ENCODE measurements at places on chromosomes 16 and 17.

DNA sequence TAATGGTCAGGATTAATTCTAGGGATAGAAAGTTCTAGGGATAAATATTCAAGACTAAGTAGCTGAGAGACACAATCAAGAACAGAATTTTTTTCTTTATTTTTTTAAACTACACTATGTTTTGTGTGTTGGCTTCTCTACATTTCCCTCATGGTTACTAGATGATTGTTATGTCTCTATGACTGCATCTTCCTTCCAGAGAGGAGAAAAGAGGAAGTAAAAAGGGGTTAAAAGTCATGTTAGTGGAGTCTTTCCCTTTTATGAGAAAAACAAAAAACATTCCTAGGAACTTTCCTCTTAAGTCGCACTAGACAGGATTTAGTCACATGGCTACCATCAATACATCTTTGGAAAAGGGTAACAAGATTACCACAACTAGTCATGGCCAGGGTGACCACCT, 375.0 kb downstream of the KCNJ2 start:
- DNase-seq, result no peak

GRCh38 chr16:48420437-48420836, 35.2 kb upstream of the SIAH1 start:
- DNase-seq, result no peak

GRCh38 chr17:3754066-3754457, 30.4 kb downstream of the HASPIN start:
- DNase-seq, result no peak

DNA sequence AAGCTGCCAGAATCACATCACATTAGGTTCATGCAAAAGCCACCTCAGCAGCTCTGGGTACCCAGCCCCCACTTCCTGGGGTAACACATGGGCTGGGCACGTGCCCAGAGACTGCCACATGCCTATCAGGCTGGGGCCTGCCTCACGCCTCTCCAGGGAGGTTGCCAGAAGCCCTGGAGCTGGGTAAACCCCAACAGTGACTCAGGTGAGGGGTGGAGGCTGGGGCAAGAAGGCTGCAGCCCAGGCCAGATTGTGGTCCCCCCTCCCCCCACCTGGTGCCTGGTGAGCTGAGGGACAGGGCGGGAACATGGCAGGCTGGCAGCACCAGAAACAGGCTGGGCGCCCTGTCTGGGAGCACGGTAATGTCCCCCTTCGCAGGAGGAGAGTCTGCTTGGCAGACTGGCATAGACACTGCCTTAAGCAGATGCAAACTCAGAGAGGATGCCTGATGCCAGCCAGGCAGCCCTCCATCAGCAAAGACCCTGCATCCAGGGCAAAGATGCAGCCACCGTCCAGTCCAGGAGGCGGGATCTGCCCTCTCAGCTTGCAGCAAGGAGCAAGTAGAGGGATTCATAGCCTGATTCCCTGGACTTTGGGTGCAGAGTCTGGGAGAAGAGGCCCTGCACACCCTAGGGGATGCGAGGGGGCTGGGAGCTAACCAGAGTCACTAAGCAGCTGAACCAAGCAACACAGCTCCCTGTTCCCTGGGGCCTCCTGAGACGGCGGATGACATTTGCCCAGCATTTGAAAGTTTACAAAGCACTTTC, 28.8 kb downstream of the NGFR start:
- no peak for DNase-seq

DNA sequence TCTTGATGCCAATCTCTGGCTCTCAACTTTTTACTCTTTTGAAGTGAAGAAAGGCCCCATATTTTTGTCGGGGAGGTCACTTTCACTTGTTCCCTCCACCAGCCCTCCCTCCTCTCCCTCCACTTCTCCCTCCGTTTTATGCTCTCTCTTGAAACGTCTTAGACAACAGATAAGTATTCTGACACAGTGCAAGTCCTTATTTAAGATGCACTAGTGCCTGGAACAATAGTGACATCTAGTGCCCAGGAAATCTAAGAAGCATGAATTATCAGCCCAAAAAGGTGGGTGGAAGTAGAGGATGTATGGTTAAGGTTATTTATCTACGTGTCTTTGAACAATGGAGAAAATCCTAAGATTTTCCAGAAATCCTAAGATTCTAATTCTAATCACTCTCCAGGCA, 17.9 kb downstream of the PSME3IP1 start:
- peak; percentile 83 for DNase-seq

DNA sequence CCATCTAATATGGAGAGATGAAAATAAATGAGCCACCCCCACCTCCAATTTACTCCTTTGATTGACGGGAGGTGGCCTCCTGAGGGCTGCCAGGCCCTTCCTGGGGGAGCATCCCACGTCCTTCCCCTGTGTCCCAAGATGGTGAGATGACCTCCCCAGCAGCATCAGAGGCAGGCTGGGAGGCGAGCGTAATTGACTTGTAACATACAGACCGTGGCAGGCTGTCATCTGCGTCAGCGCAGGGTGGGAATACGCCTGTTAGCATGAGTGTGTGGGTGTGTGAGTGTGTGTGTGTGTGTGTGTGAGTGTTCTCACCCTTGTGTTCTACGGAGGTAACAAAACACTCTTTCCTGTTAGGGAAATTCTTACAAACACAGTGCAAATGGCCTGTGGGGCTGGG, 156.9 kb upstream of the CIBAR2 start:
- no peak for DNase-seq

- DNase-seq, result no peak
Observed at GRCh38 chr17:38625482-38625881, 19.7 kb upstream of the SRCIN1 start.

DNA sequence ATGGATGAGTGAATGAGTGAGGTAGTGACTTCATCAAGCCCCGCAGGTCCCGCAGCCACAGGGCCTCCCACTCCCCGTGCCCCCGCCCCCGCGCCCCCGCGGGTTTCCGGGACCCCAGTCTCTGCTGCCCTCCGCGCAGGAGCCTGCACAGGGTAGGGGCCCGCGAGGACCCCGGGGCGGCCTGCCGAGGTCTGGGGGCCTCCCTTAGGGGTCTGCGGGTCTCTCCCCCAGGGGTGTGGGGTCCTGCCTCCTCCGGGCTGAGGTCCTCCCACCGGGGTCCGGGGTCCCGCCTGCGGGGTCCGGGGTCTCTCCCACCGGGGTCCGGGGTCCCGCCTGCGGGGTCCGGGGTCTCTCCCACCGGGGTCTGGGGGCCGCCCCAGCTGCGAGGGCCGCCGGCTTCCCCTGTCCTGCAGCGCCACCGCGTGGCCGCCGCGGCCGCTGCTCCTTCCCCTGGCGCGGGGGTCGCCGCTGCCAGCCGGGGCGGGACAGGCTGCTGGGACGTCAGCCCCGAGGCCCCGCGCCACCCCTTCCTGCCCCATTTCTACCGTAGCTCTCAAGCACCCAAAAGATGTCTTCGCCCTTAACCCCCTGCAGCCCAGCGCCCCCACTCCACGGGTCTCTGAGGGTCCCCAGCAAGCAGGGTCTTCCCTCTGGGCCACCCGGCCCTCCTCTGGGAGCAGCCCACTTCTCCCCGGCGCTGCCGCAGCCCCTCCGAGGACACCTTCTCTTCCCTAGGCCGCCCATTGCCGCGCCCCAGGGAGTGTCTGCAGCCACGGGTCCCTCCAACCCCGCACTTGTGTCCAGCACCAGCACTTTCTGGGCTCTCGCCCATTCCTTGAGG, 10.4 kb upstream of the CHMP6 start:
- DNase-seq, result no peak

DNA sequence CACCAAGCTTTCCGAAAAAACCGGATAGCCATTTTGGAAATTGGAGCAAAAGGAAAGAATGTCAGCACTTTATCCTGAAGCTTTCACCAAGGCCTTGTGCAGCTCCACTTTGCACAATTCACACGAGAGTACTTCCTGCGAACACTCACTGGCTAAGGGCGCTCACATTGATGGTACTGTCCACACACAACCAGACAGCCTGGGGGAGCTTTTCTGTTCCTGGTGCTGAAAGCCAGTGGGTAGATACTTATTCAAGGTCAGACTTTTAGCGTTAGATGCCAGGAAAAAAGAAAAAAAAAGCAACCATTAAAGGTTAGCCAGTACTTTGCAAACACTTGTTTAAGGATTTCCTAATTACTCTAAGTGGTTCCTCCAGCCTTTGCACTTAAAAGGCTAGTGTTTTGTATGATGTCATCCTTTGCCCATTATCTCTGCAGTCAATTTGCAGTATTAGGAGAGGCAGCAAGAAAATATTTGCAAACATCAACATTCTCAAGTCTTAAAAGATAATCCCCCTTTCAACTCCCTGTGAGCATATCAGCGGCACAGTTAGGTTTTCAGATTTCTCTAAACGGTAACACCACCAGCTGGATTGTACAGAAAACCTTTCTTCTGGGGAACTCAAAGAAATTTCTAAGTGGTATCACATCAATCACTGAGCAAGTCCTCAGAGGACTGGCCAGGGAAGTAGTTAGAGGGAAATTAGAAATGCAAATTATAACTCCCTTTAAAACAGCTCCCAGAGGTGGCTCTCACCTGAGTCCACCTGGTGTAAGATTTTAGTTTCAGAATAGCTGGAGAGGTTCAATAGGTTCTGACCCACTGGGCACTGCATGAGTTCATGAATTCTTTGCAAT, 243.4 kb upstream of the IRX5 start:
- DNase-seq, result no peak

GRCh38 chr17:48577946-48578615, at the start of gene HOXB4:
Gene HOXB4, minus strand, starts transcription at chr17:48578350. Its CDS starts 31 bp downstream, at chr17:48578319.
- peak; percentile 91 for DNase-seq

- no peak for DNase-seq
Observed at GRCh38 chr16:83915081-83915480, 16.2 kb downstream of the MLYCD start.

- DNase-seq, result no peak
Observed at GRCh38 chr17:63972796-63973195, at the start of gene SCN4A. Gene SCN4A, minus strand, starts transcription at chr17:63972918. Its CDS starts 77 bp downstream, at chr17:63972841.

DNA sequence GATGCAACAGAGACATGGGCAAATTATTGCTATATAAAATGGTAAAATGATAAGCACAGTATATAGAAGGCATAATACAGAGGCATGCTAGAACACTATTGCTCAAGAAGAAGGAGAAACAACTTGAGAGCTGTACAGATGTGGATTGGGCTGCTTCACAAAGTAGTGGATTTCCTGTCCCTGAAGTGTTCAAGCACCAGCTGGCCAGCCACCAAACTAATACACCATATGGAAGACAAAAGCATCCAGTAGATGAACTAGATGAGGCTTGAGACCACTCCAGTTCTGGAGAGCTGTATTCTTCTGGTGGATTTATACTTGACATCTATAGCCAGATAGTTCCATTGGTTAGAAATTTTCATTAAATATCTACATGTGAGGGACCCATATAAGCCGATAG, 134.1 kb upstream of the GNAO1 start:
- no peak for DNase-seq

DNA sequence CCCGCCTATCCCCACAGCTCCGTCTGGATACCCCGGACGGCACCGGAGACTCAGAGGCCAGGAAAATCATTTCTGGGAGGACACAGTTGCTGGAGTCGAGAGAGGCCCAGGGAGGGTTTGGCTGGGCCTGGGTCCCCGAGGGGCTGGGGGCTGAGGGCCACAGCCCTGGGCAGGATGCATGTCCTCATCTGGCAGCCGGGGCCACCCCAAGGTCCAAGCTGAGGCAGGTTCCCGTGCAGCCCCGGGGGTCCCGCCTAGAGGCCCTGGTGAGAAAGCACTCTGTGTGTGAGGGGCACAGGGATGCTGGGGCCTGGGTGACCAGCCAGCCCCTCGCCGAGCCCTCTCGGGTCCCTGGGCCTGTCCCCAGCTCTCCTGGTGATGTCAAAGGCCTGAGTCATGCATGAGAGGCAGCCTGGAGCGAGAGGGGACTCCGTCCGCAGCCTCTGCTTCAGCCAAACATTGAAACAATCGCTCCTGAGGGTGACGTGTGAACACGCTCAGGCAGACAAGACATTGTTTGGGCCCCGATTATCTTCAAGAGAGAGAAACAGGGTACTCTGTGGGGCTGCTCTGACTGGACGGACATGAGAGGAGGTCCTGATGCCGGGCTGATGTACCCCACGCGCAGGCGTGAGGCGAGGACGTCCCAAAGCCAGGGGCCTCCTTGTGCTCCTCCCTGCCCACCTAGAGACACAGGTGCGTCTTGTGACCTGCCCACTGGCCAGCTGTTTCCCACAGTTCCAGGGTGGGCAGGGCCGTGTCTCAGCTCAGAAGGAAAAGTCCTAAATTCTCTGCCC, 25.8 kb upstream of the C1QTNF8 start:
- DNase-seq, result no peak

DNA sequence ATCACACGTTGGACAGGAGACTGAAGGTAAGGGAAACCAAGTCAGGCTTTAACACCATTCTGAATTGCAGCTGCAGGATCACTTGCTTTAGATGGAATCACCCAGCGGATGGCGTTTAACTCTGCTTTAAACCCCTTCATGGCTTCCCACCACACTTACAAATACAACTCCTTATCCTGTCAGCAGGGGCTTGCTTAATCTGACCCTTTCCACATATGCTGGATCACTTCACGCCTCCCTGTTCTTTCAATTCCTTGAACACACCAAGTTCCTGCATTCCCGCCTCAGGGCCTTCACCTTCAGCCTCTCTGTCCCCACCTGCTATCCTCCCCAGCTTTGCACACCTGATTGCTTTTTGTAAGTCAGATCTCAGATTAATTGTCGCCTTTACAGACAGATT, 442.2 kb downstream of the MAF start:
- DNase-seq, result no peak

DNA sequence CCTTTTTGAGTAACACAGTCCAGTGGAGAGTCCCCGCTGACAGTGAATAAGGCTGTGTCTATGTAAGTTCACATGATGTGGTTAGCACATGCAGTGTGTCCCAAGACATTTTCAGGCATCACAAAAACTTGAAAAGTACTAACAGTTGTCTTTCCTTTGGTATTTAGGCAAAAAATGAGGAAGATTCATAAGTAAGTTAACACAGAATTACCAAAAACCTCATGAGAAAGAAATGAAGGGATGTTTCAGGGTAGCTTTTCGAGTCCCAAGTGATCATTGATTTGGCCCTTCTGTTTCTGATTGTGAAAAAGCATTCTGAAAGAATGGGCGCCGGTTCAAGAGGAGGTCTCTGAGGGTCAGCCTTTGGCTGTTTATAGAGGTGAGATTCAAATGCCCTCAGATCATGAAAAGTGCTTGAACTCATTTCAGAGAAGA, 529 bp upstream of the ASPA start:
- no peak for DNase-seq

DNA sequence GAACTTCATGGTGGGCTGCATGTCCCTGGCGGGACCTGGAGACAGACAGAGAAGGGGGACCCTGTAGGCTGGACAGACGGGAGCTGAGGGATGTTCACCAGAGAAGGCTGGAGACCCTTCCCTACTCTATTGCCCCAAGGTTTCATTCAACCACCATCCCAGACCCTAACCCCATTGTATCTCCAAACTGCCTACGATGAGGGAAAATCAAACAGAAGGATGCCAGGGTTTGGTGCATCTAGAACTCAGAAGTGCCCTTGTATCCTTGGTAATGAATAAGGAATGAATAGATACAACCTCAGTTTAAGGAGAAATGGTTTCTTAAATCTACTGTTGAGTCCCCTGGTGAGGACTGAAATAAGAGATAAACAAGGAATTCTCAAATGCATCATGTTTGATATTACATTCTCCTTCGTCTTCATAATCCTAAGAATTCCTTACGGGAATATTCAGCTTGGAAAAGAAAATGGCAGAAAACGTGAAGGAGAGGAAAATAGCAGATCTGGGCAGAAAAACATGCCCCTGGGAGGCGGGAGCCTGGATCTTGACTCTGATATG, 16.4 kb downstream of the TNS4 start:
- no peak for DNase-seq
